Mesangial cell (primary cell): ENCODE measurements at places on chromosomes 4 and X. TPM values are rescaled to one million over a fixed set of nuclear protein-coding genes. Genes with fewer than 3 reads are reported as not detected.

PHKA1 gene
- 4.9 and 6.0 TPM in 2 replicates for total RNA-seq

TMSB15B gene
- total RNA-seq = 4.2 and 13.7 TPM in 2 replicates

LIAS gene
- total RNA-seq = 4.9 and 6.6 TPM in 2 replicates

SLC6A14 gene
- not detected in 2 replicates for total RNA-seq

ERCC6L gene
- total RNA-seq = 0.25 and 7.2 TPM in 2 replicates

MXRA5 gene
- total RNA-seq = 0.81 and 25.9 TPM in 2 replicates

GABRQ gene
- under 0.01 and 0.13 TPM in 2 replicates for total RNA-seq

TMPRSS11B gene
- not detected in 2 replicates for total RNA-seq

GIMD1 gene
- total RNA-seq = not detected in 2 replicates

SPANXB1 gene
- total RNA-seq = not detected in 2 replicates

CRMP1 gene
- 1.1 and 6.6 TPM in 2 replicates for total RNA-seq

FAM47A gene
- total RNA-seq = not detected in 2 replicates

GNRHR gene
- total RNA-seq = not detected in 2 replicates

BMP3 gene
- 0.63 TPM in 1 of 2 replicates, not detected in the other for total RNA-seq

CXXC4 gene
- total RNA-seq = 0.16 and 0.76 TPM in 2 replicates

CT45A2 gene
- not detected in 2 replicates for total RNA-seq
